GM23338 (cell line): ENCODE measurements at places on chromosomes 16 and 17. TPM values are rescaled to one million over a fixed set of nuclear protein-coding genes. Genes with fewer than 3 reads are reported as not detected.

DNA sequence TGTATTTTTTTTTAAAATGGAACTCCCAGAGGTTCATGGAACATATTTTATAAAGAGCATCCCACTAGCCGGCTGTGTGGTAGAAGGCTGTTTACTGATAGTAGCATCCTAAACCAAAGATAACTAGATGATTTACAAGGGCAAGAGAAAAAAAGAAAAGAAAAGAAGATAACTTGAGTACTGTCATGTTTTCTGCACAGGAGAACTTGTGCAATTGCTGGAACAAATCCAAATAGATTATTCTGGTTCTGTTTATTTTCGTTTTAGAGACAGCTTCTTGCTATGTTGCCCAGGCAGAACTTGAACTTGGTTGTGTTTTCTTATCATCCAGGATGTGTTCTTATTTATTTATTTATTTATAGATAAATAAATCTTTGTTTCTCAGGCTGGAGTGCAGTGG is 20.9 kb upstream of the PPM1D start:
- no peak for DNase-seq
- H3K4me1 ChIP-seq: peaks cover 6% of the 10 kb centered on the region; the same call in 1 of the 2 replicates
- no peak overlapping the region for H3K27ac ChIP-seq
- no peaks in the 10 kb centered on the region for H3K36me3 ChIP-seq

DNA sequence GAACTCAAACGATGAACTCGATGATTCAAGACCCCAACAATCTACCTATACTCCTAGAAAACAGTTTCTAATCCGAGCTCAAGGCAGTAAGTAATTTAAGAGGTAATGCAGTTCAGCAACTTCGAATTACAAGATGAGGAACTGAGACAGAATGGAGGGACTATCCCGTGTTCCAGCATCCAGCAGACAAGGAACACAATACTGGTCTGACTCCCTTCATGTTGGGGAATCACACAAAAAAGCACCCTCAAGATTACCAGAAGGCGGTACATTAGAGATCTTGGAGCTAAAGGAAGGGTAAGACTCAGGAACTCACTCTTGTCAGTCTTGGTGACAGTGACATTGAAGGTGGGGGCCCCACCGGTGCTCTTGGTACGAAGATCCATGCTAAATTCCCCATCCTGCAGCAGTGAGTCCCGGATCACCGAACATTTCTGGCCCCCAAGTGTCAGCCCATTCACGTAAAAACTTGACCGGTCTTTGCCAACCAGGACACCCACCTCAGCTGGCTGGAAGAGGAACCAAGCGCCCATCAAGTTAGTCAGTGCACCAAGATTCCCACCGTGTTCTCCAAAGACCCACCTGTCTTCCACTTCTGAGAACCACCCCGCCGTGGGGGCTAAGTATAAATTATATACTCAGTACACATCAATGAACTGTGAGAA is 1.9 kb downstream of the PFN1 start:
- H3K27me3 ChIP-seq: no peaks in the 10 kb centered on the region
- peak overlapping the region; percentile 96 for H3K4me3 ChIP-seq
- peaks cover 21% of the 10 kb centered on the region for H3K36me3 ChIP-seq
- peak overlapping the region; percentile 100 for H3K27ac ChIP-seq

GRCh38 chr16:62955033-62955349 is 918.8 kb upstream of the CDH8 start:
- no peak for DNase-seq
- no peak overlapping the region for H3K27ac ChIP-seq
- no peak overlapping the region for H3K4me3 ChIP-seq
- H3K27me3 ChIP-seq: no peaks in the 10 kb centered on the region

DNA sequence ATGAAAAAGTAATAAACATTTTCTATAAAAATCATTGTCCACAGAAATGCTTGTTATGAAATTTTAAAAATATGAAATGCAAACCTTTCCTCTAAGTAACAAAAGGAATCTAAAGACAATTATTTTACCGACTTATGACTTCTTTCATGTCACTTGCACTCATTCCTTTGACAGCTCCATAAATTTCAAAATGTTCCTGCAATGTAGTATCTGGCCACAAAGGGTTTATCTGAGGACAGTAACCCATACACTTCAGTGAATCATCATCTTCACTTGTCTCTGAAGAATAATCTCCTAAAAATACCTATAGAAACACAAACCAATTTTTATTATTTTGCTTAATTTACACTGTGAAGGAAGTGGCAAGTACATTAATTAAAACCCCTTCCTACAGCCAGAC is 25.6 kb upstream of the ABCA10 start:
- H3K4me1 ChIP-seq: no peaks in the 10 kb centered on the region
- no peaks in the 10 kb centered on the region for H3K36me3 ChIP-seq
- H3K27ac ChIP-seq: no peak overlapping the region
- H3K27me3 ChIP-seq: no peaks in the 10 kb centered on the region
- no peak overlapping the region for H3K4me3 ChIP-seq

DNA sequence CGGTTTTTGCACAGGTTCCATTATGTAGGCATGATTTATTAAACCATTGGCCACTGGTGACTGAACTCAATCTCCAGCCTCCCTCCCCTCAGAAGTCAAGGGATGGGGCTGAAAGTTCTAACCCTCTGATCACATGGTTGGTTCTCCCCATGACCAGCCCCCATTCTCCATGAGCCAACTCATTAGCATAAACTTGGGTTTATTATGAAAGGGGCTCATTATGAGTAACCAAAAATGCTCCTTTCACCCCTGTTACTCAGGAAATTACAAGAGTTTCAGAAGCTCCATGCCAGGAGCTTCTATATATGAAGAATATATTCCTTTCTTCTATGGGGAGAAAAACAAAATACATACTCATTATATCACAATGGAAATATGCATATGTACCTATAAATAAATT is 555.3 kb downstream of the HS3ST4 start:
- no peaks in the 10 kb centered on the region for H3K27me3 ChIP-seq
- peaks cover 10% of the 10 kb centered on the region; the same call in 1 of the 2 replicates for H3K36me3 ChIP-seq
- no peak overlapping the region for H3K4me3 ChIP-seq
- no peak for DNase-seq
- no peak overlapping the region for H3K27ac ChIP-seq

- no peak overlapping the region for H3K4me3 ChIP-seq
- no peak overlapping the region for H3K27ac ChIP-seq
- H3K27me3 ChIP-seq: no peaks in the 10 kb centered on the region
These were observed 16.7 kb upstream of the SYT17 start for GRCh38 chr16:19151310-19151709.

DNA sequence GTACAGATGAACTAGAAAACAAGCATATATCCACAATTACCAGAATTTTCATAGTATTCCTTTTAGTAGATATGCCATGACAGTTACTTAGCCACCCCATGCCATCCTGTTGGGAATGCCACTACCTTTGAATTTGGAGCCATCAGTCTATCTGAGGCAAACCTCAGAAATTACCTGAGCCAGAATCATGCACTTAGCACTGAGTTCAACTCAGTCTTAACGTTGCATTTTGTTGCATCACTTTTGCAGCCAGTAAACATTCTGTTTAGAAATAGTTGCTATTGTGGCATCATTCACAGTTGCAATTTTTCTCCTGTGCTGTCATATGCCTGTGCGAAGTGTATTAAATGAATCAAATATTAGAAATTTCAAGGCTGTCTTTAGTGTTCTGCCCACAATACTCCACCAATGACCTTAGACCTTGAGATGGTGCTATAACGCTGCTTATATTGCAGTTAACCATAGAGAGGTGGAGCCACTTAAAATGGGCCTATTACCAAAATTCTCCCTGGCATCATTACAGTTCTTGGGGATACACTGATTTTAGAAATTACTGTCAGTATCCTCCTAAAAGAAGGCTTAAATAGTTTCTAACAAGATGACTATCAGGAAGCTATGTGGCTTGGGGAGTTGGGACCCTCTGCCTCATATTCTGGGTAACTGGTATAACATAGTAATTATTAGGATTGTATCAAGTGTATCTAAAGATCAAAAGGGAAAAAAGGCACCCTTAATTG is 11.1 kb downstream of the PTRH2 start:
- H3K4me1 ChIP-seq: 0 out of 2 replicates have a peak, but pooled peaks cover 2% of the 10 kb centered on the region
- peak overlapping the region; percentile 60 for H3K27ac ChIP-seq
- H3K27me3 ChIP-seq: no peaks in the 10 kb centered on the region
- peaks cover 35% of the 10 kb centered on the region for H3K36me3 ChIP-seq
- DNase-seq: no peak
- no peak overlapping the region for H3K4me3 ChIP-seq

GRCh38 chr16:56732832-56733231 is 2.9 kb downstream of the NUP93 start:
- no peak overlapping the region for H3K4me3 ChIP-seq
- no peak overlapping the region for H3K27ac ChIP-seq
- DNase-seq: no peak
- peaks cover 18% of the 10 kb centered on the region for H3K4me1 ChIP-seq
- no peaks in the 10 kb centered on the region; the same call in 1 of the 2 replicates for H3K36me3 ChIP-seq
- no peaks in the 10 kb centered on the region for H3K27me3 ChIP-seq

GRCh38 chr16:57623251-57624043 is 5.0 kb upstream of the ADGRG1 start:
- no peak overlapping the region for H3K4me3 ChIP-seq
- no peaks in the 10 kb centered on the region for H3K36me3 ChIP-seq
- 0 out of 2 replicates have a peak, but pooled peaks cover 5% of the 10 kb centered on the region for H3K4me1 ChIP-seq

DNA sequence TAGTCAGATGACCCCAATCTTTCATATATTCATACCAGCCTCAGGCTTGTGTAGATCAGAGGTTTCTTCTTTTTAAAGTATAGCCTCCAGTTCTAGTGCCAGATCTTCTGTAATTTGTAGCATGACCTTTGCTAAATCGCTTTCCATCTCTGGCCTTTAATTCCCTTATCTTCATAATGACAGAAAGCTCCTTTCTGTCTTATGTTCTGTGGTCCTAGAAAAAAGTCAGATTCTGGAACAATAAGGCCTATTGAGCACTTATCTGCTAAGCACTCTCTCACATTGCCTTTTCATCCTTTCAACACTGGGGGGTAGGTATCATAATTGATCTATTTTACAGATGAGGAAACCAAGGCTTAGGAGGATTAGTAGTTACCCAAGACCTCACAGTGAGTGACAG is 9.2 kb downstream of the CCL16 start:
- no peaks in the 10 kb centered on the region for H3K36me3 ChIP-seq
- DNase-seq: no peak
- 0 out of 2 replicates have a peak, but pooled peaks cover 4% of the 10 kb centered on the region for H3K4me1 ChIP-seq
- no peak overlapping the region for H3K4me3 ChIP-seq
- no peaks in the 10 kb centered on the region for H3K27me3 ChIP-seq

DNA sequence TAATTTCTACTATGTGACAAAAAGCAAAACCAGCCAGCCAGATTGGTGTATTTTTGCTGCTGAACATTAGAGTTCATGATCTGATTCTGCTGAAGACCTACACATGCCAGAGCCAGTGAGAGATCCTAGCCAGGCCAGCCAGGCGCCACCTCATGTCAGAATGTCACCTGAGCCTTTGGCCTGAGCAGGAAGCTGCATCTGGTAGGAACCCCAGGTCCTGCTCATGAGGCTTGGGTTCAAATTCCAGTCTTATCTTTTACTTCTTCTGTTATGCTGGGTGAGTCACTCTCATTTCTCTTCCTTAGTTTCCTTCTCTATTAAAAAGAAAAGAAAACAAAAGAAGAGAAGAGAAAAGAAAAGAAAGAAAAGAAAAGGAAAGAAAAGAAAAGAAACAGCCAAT is 585.1 kb upstream of the CDH5 start:
- no peak overlapping the region for H3K27ac ChIP-seq
- no peaks in the 10 kb centered on the region for H3K27me3 ChIP-seq
- H3K36me3 ChIP-seq: no peaks in the 10 kb centered on the region

GRCh38 chr17:28131599-28131998 is 89.1 kb downstream of the NLK start:
- H3K4me3 ChIP-seq: no peak overlapping the region
- no peak overlapping the region for H3K27ac ChIP-seq
- DNase-seq: no peak
- no peaks in the 10 kb centered on the region for H3K4me1 ChIP-seq

The TOX3 gene
- polyA plus RNA-seq: 9.8 TPM in 2 replicates

The ST6GALNAC2 gene
- not detected in 2 replicates for polyA plus RNA-seq

The HOXB9 gene
- polyA plus RNA-seq: not detected in 2 replicates

The COX6A2 gene
- polyA plus RNA-seq: 4.7 and 6.0 TPM in 2 replicates

The NPIPB9 gene
- 0.71 and 2.1 TPM in 2 replicates for polyA plus RNA-seq

The CPHXL2 gene
- polyA plus RNA-seq: not detected in 2 replicates

The FOXN1 gene
- not detected in 2 replicates for polyA plus RNA-seq

The CENPN gene
- polyA plus RNA-seq: 59.0 and 80.8 TPM in 2 replicates
